ENCODE measurements at places on chromosomes 3 and 15.

- no peak for DNase-seq
Observed at GRCh38 chr3:132354916-132355702, 37.9 kb downstream of the ACP3 start.

DNA sequence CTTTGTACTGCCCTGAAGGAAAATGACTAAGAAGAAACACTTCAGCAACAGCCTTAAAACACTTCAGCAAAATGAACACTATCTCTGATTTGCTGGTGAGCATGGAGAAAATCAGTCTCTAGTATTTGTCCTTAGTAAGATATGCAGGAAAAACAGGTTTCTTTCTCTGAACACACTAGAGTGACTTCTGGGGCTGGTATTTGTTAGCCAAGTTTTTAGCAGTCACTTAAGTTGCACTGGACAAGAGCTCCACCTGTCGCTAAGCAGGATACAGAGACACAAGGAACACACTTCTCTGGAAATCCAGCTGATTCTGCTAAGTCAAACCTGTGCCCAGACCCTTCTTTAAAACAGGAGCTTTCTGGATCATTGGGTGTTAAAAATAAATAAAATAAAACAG, 65.3 kb downstream of the CHAC1 start:
- no peak for DNase-seq

DNA sequence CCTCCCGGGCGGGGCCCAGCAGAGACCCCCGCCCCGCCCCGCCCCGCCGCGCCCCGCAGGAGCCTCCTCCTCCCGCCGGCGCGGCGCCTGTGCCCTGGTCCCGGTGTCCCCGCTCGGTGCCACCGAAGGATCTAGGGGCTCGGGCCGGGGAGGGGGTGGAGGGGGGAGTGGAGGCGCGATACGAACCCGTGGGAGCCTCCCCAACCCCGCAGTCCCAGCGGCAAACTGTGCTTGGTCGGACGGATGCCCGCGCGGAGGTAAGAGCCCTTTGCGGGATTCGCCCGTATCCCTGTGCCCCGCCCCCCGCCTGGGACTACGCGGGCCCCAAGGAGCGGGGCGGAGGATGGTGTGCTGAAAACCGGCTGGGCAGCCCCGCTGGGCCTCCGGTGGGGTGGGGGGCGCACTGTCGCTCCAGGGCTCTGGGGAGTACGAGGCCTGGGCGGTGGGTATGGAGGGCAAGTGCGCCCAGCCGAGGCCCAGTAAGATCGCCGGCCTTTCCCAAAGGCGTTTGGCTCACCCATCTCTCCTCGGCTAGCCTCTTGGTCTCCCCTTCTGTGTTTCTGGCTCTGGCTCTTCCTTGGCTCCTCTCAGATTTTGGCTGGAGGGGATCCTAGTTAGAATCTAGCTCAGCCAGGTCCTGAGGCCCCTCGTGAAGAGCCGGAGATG, 65.6 kb upstream of the POLG start:
- DNase-seq, result peak; percentile 81

- DNase-seq, result no peak
Observed at GRCh38 chr15:91865486-91865885, 12.0 kb downstream of the SLCO3A1 start.

GRCh38 chr15:47955021-47955420, 165.8 kb upstream of the SLC24A5 start:
- no peak for DNase-seq

GRCh38 chr15:85687329-85687728, 107.4 kb downstream of the KLHL25 start:
- DNase-seq, result no peak

Data from posterior cingulate gyrus (tissue), 11 donors.